Adrenal gland (tissue), 19 donors: ENCODE measurements at places on chromosomes 4 and X. TPM values are rescaled to one million over a fixed set of nuclear protein-coding genes. Genes with fewer than 3 reads are reported as not detected.

The CCDC158 gene
- polyA plus RNA-seq, result 0.07 TPM

The PRKG2 gene
- polyA plus RNA-seq, result 0.20 TPM

The PRMT9 gene
- polyA plus RNA-seq, result 11.9 TPM

The NXF2B gene
- polyA plus RNA-seq, result 0.32 TPM

The NAA11 gene
- not detected for polyA plus RNA-seq

The GYG2 gene
- polyA plus RNA-seq, result 2.2 TPM

The NXF3 gene
- 2.2 TPM for polyA plus RNA-seq

The CT45A2 gene
- not detected for polyA plus RNA-seq

The JAKMIP1 gene
- polyA plus RNA-seq, result 4.6 TPM

The TCEAL5 gene
- 3.0 TPM for polyA plus RNA-seq

The CLGN gene
- polyA plus RNA-seq, result 0.47 TPM

The PLXNB3 gene
- 119 TPM for polyA plus RNA-seq

The PCSK1N gene
- 0.24 TPM for polyA plus RNA-seq

DNA sequence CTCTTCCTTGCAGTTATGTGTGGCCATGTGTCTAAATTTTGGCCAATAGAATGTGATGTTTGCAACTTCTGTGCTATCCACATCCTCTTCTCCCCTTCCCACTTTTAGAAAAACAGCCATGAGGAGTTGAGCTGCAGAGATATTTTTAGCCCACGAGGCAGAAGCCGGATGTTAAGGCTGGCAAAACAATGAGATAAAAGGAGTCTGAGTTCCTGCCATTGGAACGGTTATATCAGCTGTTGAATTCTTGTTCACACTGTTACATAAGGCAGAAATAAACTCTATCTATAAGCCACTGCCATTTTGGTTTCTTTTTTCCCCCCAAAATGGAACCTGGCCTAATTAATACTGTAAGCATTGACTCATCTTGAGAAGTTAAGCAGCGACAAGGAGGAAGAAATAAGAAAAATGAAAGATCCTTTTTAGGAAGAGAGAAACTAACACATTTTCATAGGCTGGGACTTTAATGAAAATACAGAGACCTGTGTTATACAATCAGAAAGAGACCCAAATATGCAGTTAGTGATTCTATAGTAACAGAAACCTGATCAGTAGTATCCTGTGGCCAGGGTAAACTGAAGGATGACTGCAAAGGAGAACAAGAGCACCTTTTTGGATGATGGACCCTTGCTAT lies 200.5 kb downstream of the INPP4B start:
- DNase-seq, result no peak

GRCh38 chr4:159298502-159298901 lies 195.6 kb downstream of the RAPGEF2 start:
- DNase-seq, result no peak

DNA sequence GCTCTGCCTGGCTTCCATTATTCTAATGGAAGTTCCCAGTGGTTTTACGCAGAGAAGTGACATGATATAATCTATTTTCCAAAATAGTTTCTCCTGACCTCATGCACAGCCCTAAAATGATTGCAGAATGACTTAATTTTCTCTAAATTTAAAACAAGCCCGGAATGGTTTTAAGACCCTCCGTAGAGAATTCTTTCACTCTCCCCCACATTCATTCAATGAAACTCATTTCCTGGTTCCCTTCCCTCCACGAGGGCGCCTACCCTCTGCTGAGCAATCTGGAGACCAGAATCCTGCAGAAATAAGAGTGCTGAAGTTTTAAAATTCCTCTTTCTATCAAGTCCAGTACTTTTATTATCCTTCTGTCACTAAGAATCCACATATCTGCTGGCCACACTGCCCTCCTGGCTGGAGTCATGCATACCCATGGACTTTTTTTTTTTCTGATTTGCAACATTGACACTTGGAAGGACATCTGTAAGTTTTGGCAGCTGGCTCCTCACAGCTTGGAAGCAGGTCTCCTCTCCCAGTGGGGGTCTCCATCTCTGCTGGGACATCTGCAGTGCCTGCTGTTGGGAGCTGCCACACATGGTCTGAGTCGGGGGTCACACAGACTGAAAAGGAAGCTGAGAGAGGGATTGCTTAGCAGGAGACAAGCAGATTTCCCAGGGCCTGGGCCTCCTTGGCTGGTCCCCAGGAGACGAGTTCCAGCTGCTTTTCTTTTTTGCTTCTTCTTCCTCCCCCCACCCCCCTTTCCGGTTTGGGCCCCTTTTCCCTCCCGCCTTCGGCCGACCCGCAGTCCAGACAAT lies 86.1 kb downstream of the SOWAHB start:
- DNase-seq, result no peak

- no peak for DNase-seq
Observed at GRCh38 chrX:123665197-123665596, 67.7 kb downstream of the THOC2 start.

GRCh38 chr4:2954358-2955185 lies 8.6 kb downstream of the NOP14 start:
- no peak for DNase-seq

- DNase-seq, result no peak
Observed at GRCh38 chrX:46321676-46322075, 223.5 kb downstream of the ZNF674 start.

DNA sequence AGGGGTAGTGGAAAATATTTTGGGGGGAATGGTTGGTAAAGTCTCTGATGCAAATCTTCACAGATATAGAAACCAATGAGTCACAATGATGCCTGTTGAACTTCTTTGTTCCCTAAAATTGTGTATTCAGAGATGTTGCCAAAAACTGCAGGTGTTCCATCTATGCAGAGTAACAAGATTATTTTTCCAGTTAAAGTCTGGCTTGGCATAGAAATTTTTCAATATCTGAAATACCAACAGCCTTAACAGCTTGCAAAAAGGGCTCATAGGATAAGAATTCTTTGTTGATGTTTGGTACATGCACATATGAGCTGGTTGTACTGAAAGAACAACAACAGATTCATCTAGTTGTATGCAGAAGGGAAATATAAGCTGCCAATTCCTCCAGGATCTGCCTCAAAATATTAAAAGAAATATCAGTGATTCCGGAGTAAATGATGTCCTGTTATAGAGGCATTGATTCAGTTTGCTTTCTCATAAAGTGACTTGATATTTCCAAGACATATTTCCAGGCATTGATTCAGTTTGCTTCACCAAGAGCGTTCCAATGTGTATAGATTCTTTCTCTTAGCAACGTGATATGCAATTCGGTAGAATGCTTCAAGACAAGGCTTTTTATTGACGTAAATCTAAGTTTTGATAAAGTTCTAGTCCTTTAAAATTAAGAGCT lies 564.4 kb downstream of the TMA16 start:
- no peak for DNase-seq

- DNase-seq, result no peak
Observed at GRCh38 chr4:75821966-75822365, 80.3 kb downstream of the PPEF2 start.

GRCh38 chr4:127251423-127251822 lies 381.3 kb upstream of the INTU start:
- DNase-seq, result no peak

- DNase-seq, result no peak
Observed at GRCh38 chr4:184930026-184930425, 88.3 kb upstream of the HELT start.

DNA sequence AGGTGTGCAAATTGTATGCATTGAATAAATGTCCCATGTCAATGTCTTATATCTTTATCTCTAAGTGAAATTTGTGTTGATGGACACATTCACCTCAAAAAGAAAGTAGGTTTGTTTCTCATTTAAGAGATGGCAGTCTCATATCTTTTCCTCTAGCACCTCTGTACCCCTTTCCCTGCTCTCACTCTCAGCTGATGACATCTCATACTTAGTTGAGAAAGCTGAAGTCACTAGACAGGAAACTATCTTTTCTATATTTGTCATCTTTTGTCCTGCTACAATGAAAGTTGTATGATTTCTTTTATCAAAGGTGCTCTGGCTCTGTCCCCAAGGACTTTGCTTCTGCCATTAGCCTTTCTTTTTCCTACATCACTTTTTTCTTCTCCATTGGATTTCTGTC lies 84.0 kb upstream of the GRPR start:
- DNase-seq, result no peak

DNA sequence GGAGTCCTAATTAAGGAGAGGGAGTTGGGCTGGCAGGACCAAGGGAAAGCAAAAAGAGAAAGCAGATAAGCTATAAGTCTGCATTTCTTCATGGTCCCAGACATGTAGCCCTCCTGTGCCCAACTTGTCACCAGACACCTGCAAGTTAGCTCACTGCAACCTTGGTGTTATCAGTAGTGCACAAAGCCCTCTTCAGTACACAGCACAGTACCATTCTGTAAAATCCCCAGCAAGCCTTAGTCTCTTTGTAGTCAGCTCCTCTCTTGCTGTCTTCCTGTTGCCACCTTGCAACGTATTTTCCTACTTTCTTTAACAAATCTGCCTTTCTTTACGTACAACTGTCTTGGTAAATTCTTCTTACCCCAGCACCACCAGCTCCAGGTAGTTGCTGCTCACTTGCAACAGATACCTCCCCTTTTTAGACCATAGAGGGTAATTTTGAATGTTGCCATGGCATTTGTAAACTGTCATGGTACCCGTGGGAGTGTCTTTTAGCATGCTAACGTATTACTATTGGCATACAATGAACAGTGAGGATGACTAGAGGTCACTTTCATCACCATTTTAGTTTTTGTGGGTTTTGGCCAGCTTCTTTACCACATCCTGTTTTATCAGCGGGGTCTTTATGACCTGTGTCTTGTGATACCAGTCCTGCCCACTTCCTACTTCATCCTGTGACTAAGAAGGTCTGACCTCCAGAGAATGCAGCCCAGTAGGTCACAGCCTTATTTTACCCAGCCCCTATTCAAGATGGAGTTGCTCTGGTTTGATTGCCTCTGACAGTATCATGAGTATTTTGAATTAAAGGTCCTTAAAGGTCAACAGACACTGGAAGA lies 28.3 kb upstream of the AP1S2 start:
- no peak for DNase-seq

- no peak for DNase-seq
Observed at GRCh38 chrX:135629342-135629741, 84.1 kb upstream of the CT45A1 start.

DNA sequence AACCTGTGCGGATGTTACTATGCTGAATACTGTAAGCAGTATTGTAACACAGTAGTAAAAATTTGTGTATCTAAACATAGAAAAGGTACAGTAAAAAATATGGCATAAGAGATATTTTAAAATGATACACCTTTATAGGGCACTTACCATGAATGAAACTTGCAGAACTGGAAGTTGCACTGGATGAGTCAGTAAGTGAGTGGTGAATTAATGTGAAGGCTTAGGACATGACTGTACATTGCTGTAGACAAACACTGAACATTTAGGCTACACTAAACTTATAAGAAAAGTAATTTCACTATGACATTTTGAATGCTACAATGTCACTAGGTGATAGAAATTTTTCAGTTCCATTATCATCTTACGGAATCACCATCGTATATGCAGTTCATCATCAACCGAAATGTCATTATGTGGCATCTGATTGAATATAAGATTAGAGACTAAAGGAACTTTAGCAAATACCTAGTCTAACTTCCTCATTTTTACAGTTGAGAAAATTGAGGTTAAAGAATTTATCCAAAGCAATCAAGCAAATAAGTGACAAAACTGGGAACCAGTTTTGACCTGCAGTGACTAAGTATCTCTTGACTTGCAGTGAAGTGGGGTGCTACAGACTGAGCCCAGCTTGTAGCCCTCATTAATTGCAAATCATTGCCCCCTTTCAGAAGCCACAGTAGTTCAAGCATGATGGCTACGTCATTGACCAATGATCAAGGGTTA lies 55.3 kb downstream of the EGF start:
- DNase-seq, result no peak

- no peak for DNase-seq
Observed at GRCh38 chr4:119517361-119518229, 111.0 kb downstream of the PDE5A start.

GRCh38 chr4:15340902-15341732 lies 86.7 kb upstream of the C1QTNF7 start:
- no peak for DNase-seq

- DNase-seq, result peak; percentile 45
Observed at GRCh38 chr4:42655921-42656678, 805 bp downstream of the ATP8A1 start.

GRCh38 chr4:144104509-144105130 lies 35.9 kb downstream of the GYPA start:
- no peak for DNase-seq

DNA sequence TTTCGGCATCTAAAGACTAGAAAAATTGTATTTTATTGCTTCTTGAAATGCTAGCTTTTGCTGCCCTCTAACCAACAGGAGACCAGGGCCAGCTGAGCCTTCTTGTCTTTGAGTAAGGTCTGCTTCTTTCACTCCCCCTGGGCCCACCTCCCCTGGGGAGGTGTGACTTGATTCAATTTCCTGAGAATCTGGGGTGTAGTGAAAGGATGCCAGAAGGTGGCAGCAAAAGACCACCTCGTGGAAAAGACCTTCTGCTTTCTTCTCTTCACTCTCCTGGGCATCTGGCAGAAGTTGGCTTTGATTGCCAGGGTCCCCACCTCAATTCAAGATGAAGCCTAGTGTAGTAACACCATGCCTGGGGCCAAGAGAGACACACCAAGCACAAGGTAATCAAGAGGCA lies 96.5 kb upstream of the MAOA start:
- DNase-seq, result peak; percentile 19

DNA sequence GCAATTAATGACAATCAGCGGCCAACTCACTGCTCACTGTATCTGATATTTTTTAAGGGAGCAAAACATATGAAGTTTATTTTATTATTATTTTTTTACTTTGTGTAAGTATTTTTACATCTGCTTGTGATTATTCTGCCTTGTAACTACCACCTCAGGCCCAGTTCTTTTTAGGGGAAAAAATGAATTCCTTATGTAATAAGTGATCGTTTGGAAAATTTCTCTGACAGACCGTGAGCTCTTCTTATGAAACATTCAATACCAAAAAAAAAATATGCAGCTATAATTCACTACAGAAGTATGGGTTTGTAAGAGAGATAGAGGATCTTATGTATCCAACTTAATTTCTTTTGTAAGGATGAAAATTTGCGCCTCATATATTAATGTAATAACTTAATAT lies 33.5 kb upstream of the STOX2 start:
- DNase-seq, result no peak

DNA sequence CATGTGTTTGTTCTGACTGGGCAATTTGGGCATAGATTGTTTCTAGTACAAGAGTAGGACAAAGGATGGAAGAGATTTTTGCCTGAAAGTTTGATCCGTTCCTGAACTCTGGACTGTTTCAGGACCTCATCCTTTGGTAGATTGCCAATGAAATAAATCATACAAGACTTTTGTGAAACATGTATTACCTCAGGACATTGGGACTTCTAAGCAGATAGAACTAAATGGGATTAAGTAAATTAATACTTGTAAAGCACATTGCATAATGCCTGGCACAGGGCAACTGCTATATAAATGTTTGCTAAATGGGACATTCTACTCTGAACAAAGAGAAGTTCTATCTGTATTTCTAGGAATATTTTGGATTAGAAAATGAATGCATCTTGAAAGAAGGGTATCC lies 164.8 kb upstream of the RPS6KA3 start:
- no peak for DNase-seq

- no peak for DNase-seq
Observed at GRCh38 chr4:146154057-146154456, 21.5 kb upstream of the LSM6 start.

GRCh38 chr4:6198278-6198677 lies 2.1 kb downstream of the JAKMIP1 start:
- no peak for DNase-seq
